Retina (tissue), 1 donor: ENCODE measurements at places on chromosomes 11 and 22.

- DNase-seq, result no peak
Measured at GRCh38 chr11:131622193-131622592, 251.8 kb downstream of the NTM start.

- DNase-seq, result no peak
Measured at GRCh38 chr22:30279046-30279788, 10.1 kb downstream of the CASTOR1 start.

DNA sequence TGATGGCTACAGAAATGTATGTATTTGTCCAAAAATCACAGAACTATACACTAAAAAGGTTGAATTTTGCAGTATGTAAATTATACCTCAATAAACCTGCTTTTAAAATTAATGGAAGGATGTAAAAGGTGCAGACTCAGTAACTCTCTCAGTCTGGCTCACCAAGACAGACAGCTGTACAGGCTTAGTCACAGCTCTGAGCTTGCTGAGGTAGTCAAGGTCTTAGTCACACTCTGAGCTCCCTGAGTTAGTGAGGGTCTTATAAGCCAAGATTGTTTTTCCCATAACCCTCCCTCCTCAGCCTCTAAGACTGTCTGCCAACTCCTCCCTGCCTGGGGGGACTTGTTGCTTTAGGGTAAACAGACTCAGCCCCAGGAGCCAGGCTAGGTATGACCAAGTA is 59.3 kb upstream of the IZUMO1R start:
- DNase-seq, result no peak

GRCh38 chr11:42528471-42528870 is 783.3 kb upstream of the API5 start:
- no peak for DNase-seq

- DNase-seq, result peak; percentile 47
Measured at GRCh38 chr22:32991353-32992101, 66.7 kb downstream of the SYN3 start.

DNA sequence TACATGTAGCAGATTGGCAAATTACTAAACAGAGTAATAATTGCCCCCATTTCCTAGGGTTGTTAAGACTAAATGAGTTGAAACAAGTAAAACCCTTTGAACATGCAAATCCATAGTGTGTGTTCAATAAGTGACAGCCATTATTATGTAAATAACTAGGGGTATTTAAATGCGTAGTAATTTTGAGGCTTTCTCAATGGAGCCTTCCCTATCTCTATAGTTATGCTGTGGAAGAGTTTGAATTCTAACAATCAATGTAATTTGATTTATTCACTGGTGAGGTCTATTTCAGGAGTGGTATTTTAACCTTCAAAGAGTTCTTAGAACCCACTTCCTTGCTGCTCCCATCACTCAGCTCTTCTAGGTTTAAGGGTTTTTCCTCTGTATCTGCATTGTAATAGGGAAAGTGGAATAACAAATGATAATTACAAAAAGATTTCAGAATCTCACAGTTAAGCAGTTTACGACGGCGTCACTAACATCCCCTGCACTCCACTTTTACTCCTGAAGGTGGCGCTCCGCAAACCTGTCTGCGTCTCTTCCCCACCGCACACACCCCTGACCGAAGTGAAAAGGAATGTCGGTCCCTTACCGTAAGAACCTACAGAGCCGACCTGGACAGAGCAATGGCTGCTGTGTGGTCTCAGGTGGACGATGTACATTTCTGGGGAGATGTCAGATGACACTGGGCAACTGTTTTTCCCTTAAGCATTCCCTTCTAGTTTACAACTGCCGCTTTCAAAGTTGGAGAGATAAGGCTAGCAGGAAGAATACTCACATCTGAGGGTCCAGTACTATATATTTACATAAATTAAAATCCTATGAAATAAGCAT is 80.8 kb downstream of the ZC3H12C start:
- DNase-seq, result peak; percentile 79

GRCh38 chr11:12024254-12024926 is 16.0 kb upstream of the DKK3 start:
- DNase-seq, result no peak

DNA sequence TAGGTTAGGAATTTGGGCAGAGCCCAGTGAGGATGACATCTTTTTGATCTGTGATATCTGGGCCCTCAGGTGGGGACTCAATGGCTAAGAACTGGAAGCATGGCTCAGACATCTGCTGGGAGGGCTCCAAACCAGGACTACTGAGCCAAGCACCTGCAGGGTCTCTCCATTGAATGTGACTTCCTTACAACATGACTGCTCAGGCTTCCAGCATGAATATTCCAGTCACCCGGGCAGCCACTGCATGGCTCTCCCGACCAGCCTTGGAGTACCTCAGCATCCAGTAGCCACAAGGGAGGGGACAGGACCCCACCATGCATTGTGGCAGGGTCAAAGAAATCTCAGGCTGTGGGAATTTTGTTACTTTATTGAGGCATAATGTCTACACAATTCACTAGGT is 8.6 kb downstream of the CDC45 start:
- no peak for DNase-seq

DNA sequence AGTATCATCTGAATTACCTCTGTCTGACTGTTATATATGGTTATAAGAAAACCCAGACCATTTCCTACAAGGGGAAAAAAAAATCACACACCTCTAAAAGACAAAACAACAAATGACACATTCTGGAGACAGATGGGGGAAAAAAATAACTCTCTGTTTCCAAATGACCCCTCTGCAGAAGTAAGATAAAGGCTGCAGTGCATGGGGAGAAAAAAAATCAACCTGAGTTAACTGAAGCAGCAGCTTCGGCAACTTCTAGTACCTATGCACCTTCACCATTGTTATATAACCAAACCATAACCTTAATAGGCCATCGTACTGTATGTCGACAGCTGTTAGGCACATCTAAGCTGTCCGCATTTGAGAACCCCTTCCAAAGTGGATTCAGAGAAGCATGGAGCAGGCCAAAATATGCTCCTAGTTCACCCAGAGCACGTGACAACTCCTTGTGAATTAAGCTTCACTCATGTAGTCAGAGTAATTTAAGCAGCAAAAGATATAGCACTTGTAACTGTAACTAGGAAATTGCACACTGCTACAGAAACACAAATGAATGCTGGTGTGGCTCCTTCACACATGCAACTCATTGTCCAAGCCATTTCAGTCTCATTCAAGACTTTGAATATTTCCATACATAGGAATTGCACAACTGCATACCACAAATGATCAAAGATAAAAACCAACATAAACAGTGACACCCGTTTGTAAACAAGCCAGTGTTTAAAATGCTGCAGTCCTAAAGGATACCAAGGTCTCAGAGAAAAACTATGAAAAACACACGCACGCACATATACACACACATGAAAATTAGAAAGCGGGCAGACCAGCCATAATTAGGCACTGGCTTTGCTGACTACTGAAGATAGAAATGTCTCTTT is 2.7 kb downstream of the SIK3 start:
- DNase-seq, result no peak

- DNase-seq, result peak; percentile 19
Measured at GRCh38 chr11:63212742-63213141, 30.7 kb downstream of the SLC22A25 start.

GRCh38 chr22:17717708-17718107 is 56.6 kb downstream of the BID start:
- DNase-seq, result no peak

GRCh38 chr11:19374151-19374569 is 133.4 kb upstream of the E2F8 start:
- no peak for DNase-seq

GRCh38 chr22:48920776-48921241 is 906.9 kb downstream of the BRD1 start:
- peak; percentile 30 for DNase-seq

DNA sequence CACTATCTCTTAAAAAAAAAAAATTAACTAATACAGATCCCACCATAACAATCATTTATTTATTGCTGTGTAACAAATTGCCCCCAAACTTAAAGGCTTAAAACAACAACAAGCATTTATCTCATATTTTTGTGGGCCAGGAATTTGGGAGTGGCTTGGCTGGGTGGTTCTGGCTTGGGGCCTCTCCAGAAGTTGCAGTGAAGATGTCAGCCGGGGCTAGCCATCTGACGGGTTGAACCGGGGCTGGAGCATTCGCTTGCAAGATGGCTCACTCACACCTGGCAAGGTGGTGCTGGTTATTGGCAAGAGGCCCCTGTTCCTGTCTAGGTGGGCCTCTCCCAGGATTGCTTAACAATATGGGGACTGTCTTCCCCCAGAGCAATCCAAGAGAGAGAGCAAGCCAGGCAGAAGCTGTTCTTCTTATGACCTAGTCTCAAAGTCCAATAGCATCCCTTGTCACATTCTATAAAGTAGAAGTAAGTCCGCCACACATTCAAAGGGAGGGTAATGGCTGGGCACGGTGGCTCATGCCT is 29.5 kb downstream of the ACO2 start:
- DNase-seq, result no peak

DNA sequence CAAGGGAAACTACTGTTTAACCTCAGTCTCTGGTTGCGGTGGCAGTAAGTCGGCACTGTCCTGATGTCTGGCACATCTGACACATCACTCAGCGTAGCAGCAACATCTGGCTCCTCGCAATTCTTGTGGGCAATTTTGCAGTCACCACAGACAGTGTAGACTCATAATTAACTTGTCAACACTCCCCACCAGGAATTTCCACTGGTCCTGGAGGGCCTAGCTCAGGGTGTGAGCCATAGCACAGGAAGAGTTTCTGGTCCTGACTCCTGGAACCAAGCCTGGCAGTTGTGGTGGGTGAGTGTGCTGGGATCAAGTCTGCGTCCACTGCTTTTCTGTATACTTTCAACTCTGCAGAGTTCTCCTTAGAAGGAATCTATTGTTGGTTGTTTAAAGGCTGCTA is 209.7 kb downstream of the SNX19 start:
- no peak for DNase-seq

GRCh38 chr11:24781288-24781687 is 284.4 kb downstream of the LUZP2 start:
- no peak for DNase-seq

DNA sequence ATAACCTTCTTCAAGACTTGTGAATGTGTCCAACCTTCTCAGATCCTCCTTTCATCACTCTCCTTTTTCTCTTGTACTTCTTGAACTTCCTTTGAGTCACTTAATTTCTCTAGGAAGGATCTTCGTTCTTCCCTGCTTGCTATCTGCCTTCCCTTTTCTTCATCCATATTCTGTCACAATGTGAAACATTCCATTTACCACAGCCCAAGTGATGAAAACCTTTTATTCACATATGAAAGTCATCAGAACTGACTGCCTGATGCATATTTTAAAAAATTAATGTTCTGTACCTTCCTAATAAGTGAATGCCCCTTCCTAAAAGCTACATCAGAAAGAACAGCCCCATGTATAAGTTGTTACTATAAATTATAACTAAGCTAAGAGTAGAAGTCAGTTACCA is 520.4 kb upstream of the LUZP2 start:
- no peak for DNase-seq

GRCh38 chr11:75286826-75287465 is 46.4 kb downstream of the TPBGL start:
- no peak for DNase-seq

DNA sequence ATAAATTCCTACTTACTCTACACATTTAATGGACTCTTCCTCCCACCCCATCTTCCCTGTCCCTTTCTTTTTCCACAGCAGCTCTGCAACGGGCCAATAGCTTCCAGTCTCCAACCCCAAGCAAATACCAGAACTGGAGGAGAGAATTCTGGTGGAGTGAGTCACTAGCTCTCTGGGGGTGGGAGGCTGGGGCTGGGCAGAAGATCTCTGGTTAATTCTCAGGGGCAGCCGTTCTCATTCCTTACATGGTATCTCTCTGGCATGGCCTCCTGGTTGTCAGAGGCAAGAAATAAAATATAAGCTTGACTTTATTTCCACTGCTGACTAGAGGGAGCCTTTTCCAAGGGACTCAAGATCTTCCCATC is 90.4 kb upstream of the PARVA start:
- DNase-seq, result no peak

DNA sequence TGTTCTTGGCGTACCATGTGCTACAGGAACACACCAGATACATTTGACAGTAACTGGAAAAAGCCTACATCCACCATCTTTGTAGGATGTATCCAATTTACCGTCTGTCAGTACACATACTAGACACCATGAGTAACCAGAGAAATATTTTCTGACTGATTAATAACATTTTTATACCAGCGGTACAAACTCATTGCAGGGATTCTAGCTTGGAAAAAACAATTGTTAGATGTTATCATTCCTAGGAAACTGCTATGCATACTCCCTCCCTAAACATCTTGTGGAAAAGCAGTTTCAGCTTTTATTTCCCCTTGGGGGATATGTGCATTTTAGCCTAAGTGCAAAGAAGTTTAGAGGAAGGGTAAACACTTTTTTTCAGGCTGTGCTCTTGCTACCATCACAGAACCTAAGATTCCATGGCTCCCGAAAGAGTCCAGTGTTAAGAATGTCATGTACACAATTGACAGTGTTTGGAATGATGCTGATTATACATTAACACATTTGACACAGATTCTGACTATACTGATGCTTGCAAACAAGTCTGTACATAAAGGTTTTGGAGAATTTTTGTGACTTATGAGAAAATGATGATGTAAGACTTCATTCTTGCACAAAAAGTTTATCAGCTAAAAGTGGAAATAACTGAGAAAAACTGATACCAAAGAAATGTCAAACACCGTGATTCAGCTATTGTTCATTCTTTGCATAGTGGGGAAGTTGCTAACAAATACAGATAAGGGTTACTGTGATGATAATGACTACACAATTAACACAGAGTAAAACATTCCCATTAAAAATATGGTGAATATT is 23.7 kb downstream of the NCF4 start:
- no peak for DNase-seq

DNA sequence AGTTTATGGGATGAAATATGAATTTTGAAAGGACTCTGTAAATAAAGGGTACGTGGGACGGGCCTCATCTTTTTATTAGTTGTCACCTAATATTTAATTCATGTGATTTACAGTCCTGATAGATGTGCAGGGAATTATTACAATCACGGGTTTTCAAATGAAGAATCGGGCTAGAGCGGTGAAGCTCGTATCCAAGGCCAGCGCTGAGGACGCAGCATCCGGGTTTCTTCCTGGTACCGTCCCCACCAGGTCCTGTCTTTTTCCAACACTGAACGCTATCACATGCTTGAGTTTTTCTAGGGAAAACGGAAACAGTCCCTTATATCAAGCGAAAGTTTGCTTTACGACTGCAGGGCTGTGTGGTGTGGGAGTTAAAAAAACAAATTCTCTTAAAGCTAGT is 787 bp downstream of the SMDT1 start:
- DNase-seq, result no peak

- no peak for DNase-seq
Measured at GRCh38 chr11:45451766-45452440, 165.8 kb upstream of the SYT13 start.

GRCh38 chr11:69572861-69573260 is 68.1 kb upstream of the CCND1 start:
- DNase-seq, result no peak

GRCh38 chr11:802693-803466 is 2.2 kb downstream of the PIDD1 start:
- no peak for DNase-seq

- no peak for DNase-seq
Measured at GRCh38 chr11:60914633-60915247, 782 bp downstream of the TMEM109 start.

- DNase-seq, result no peak
Measured at GRCh38 chr11:78219493-78220217, 30.9 kb downstream of the USP35 start.
